ENCODE measurements at places on chromosomes 5 and 9. TPM values are rescaled to one million over a fixed set of nuclear protein-coding genes. Genes with fewer than 3 reads are reported as not detected.

DNA sequence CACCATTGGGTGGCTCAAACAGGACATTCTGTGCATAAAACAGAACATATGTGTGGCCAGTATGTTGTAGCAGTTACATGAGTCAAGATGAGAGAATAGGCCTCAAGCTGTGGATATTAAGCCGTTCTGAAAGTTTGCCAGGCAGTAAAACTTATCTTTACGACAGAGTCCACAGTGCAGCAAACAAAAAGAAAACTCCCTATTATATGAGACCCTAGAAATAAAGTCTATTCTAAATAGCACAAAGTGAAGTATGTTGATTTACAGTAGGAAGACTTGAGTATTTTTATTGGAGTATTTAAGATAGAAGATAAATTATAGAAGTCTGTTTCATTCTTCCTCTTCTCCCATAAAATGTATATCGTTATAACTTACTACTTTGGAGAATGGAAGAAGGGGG is 271.5 kb downstream of the ADGRV1 start:
- no peak overlapping the region for H3K27ac ChIP-seq
- no peaks in the 10 kb centered on the region for H3K4me1 ChIP-seq
- no peaks in the 10 kb centered on the region for H3K27me3 ChIP-seq
- H3K36me3 ChIP-seq = no peaks in the 10 kb centered on the region
- DNase-seq = no peak

Gene OMD
- total RNA-seq = 2.4 TPM

GRCh38 chr9:124795881-124796431 is 19.0 kb downstream of the OLFML2A start:
- H3K36me3 ChIP-seq = no peaks in the 10 kb centered on the region
- no peak for DNase-seq
- H3K4me1 ChIP-seq = peaks cover 27% of the 10 kb centered on the region
- H3K4me3 ChIP-seq = no peak overlapping the region

DNA sequence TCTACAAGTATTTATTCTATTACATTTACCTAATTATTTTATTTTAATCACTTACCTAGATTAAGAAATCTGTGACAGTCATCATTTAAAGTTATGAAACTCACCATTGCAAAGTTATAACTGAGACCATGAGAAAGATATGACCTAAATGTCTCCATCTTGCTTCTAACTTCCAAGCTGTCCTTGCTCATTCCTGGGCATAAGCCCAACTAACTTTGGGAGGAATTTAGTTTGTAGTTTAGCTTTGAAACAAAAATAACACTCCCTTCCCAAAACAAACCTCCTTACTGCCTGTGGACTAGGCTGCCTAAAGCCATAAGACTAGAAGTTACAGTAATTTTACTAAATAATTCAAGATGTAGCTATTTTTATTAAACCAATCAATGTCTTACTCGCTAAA is 195.6 kb upstream of the RAI14 start:
- no peaks in the 10 kb centered on the region for H3K27me3 ChIP-seq
- no peak for DNase-seq
- no peaks in the 10 kb centered on the region for H3K4me1 ChIP-seq

DNA sequence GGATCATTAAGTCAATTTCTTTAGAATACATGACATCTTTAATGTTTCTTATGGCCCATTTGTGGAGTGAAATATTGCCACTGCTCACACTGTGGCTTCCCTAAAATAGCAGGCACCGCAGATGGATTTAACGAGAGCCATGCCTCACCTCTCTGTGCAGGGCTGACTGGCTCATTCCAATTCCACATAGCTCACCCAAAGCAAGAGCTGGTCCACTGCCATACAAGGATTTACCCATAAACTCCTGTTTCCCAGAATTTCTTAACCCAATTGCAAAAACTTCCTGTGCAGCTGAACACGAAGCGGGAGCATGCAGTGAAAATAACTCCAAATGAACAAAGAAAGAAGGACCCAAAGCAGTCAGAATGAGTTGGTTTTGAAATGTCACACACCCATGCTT is 159.5 kb downstream of the BAAT start:
- H3K4me3 ChIP-seq = no peak overlapping the region
- no peaks in the 10 kb centered on the region for H3K36me3 ChIP-seq
- no peak for DNase-seq
- no peaks in the 10 kb centered on the region for H3K27me3 ChIP-seq
- H3K27ac ChIP-seq = no peak overlapping the region

DNA sequence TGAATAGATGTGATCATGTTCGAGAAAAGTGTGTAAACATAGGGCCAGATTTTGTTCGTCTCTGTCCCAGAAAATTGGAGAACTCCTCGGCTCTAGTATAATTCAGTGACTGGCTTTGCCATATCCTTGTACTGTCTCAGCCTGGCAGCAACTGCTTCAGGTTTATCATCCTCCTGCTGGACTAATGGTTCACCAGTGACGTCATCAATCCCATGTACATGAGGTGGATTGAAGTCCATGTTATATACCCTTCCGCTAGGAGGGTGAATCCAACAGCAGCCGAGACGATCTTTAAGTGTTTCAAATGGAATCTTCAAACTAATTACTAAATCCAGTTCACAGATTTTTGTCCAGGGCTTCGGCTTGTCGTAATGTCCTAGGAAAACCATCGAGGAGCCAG is 17.1 kb upstream of the PLPP1 start:
- no peaks in the 10 kb centered on the region for H3K27me3 ChIP-seq
- H3K36me3 ChIP-seq = no peaks in the 10 kb centered on the region
- no peaks in the 10 kb centered on the region for H3K4me1 ChIP-seq
- DNase-seq = no peak

Gene NTRK2
- total RNA-seq = 31.4 TPM

Gene TRIM52
- 10.4 TPM for total RNA-seq

Gene TRIM36
- total RNA-seq = 1.6 TPM

Gene ANKRD34B
- total RNA-seq = not detected

GRCh38 chr9:95366731-95367325 is 49.3 kb upstream of the FANCC start:
- DNase-seq = no peak
- no peaks in the 10 kb centered on the region for H3K4me1 ChIP-seq
- no peak overlapping the region for H3K4me3 ChIP-seq
- no peaks in the 10 kb centered on the region for H3K36me3 ChIP-seq
- H3K27me3 ChIP-seq = no peaks in the 10 kb centered on the region

GRCh38 chr5:41067714-41068568 is 3.2 kb downstream of the MROH2B start:
- no peak overlapping the region for H3K4me3 ChIP-seq
- DNase-seq = no peak
- H3K36me3 ChIP-seq = no peaks in the 10 kb centered on the region
- H3K4me1 ChIP-seq = no peaks in the 10 kb centered on the region
- no peaks in the 10 kb centered on the region for H3K27me3 ChIP-seq

DNA sequence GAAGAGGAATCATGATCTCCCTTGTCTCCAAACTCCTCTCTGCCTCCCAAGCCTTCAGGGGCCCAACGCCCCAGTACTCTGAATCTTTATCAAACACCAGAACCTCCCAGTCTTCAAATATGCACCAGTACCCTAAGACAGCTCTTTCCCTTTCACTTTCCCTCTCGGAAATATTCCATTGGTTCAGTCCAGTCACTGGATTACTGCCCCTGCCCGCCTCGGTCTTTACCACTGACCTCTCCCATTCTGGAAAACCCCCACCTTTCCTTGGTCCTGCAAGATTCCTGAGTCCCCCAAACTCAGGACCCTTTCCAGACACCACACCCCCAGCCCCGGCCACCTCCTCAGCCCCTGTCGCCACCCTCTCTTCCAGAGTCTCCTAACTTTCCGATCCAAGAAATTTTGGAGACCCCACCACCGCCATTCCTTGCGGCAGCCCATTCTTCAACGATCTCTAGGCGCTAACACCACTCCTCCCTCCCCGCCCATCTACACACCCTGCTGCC is 674 bp downstream of the C5orf15 start:
- peak overlapping the region; percentile 73 for H3K27ac ChIP-seq
- H3K4me1 ChIP-seq = peaks cover 20% of the 10 kb centered on the region
- peak overlapping the region; percentile 78 for H3K4me3 ChIP-seq
- peaks cover 6% of the 10 kb centered on the region for H3K36me3 ChIP-seq
- no peaks in the 10 kb centered on the region for H3K27me3 ChIP-seq

Gene AFAP1L1
- 1.1 TPM for total RNA-seq

- H3K4me1 ChIP-seq = no peaks in the 10 kb centered on the region
- no peak for DNase-seq
- no peak overlapping the region for H3K4me3 ChIP-seq
- H3K36me3 ChIP-seq = no peaks in the 10 kb centered on the region
These were observed 140.5 kb downstream of the IRX2 start for GRCh38 chr5:2610986-2611385.

Gene CD180
- total RNA-seq = 1.3 TPM

DNA sequence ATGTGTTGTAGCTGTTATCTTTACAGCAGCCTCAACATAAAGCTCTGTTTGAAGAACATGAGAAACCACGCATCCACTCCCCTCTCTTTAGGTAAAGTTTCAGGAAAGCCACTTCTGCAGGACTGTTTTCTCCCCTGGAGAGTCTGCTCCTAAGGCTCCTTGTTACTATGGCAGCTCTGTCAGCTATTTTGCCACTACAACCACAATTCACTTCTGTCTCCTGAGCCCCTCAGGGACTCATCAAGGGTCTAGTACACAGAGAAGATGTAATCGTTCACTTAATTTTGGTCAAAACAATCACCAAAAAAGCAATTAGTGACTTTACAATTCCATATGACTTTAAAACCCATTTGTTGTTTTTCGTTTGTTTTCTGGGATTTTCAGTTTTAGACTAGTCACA is 157.7 kb downstream of the FBN2 start:
- no peak overlapping the region for H3K4me3 ChIP-seq
- no peak overlapping the region for H3K27ac ChIP-seq
- DNase-seq = no peak
- H3K27me3 ChIP-seq = no peaks in the 10 kb centered on the region

Gene SLC45A2
- total RNA-seq = not detected

Measured in pancreas (tissue), 10 donors.